AG09319 (cell line): ENCODE measurements at places on chromosomes 2 and 18.

- no peak for DNase-seq
Measured at GRCh38 chr2:102059151-102059550, 67.4 kb downstream of the IL1R2 start.

DNA sequence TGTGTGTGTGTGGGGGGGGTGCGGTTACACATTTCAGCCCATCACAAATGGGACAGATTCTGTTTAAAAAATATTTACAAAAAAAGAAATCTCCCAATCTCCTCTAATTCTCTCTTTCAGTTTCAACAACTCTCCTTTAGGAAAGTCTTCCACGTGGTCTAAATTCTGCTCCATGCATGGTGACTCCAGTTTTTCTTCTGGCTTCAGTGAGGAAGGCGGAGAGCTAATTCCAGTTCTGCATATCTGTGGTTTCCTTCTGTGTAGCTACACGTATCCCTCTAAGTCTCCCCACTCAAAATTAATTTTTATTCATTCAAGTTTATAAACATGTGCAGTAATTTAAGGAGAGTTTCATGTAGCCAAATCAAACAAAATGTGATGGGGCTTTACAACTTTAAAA, 111.6 kb downstream of the SLC4A3 start:
- DNase-seq = peak; percentile 67

- DNase-seq = no peak
Measured at GRCh38 chr18:44309185-44309584, 371.5 kb upstream of the SETBP1 start.

- DNase-seq = no peak
Measured at GRCh38 chr2:31535768-31536167, 45.0 kb downstream of the SRD5A2 start.

GRCh38 chr2:143909577-143910353, 610.2 kb downstream of the ZEB2 start:
- no peak for DNase-seq

DNA sequence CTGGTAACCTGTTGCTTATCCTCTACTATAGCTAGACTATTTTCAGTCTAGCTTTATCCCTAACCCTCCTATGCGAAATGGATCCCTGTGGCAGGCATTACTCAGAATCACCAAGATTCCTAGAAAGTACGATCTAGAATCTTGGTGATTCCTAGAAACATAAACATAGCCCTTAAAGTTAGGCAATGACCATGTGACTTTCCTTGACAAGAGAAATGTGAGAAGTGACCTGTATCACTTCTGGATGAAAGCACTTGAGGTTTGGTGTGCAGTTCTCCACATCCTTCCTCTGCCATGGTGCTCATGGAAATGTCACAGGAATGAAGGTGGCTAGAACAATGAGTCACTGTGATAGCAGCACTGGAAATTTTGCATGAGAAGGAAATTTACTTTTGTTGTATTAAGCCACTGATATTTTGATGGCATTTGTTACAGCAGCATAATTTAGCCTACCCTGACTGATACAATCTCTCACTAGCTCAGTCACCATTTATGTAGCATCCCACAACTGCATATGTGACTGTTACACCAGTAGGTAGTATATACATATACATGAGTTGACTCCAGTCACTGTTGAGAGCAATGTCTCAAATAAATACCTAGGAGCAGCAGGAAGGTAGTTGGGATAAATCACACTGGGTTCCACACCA, 68.3 kb upstream of the MAPRE2 start:
- no peak for DNase-seq

- DNase-seq = no peak
Measured at GRCh38 chr18:48022021-48022420, 91.6 kb upstream of the SMAD2 start.

DNA sequence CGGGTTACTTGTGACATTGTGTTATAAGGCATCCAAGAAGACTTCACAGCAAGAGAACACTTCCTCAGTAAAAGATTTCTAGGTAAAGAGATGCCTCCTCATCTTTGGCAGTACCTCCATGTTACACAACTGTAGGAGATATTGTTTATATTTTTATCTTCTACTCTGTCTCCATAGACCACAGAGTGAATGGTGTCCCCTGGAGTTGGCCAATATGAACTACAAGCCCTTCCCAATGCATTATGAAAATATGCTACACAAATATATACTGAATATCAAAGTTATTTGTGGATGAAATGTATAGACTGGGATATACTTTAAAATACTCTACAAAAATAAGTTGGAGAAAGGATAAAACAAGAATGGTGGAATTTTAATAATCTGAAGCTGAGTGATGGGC, 46.7 kb downstream of the MBOAT2 start:
- DNase-seq = no peak

GRCh38 chr2:109406301-109406700, 207.5 kb downstream of the SEPTIN10 start:
- DNase-seq = no peak

GRCh38 chr2:54149638-54150441, 34.4 kb downstream of the ACYP2 start:
- DNase-seq = peak; percentile 10

DNA sequence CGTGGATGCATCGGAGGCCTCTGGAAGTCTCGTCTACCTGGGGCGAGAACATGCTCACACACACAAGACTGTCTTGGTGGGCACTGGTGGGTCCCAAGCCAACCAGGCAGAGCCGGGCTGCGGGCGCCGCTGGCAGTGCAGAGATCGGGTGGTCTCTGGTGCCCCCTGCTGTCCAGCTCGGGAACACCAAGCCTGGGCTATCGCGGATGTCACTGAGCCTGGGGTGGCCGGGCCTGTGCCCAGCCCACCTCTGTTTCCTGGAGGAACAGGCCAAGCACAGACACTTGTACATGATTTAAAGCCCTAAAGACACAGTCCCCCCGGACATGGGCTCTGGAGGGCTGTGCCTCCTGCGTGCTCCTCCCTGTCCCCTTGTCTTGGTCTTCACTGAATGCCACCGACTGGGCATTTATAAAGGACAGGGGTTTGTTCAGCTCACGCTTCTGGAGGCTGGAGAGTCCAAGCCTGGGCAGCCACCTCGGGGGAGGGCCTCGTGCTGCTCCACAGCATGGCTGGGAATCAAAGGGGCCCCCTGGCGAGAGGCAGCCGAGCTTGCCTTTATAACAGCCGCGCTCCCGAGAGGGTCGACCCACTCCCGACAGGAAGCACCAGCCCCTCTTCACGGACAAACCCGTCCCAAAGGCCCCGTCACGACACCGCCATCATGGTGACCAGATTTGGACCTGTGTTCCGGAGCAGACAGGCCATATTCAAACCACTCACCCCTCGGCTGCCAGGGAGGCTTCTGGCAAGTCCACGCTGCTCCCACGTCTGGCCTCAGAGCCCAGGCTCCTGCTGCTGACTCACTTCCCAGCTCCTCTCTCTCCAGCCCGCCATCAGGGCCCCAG, 3.6 kb upstream of the OTOS start:
- no peak for DNase-seq

GRCh38 chr18:25819746-25820363, 270.6 kb downstream of the SS18 start:
- no peak for DNase-seq

DNA sequence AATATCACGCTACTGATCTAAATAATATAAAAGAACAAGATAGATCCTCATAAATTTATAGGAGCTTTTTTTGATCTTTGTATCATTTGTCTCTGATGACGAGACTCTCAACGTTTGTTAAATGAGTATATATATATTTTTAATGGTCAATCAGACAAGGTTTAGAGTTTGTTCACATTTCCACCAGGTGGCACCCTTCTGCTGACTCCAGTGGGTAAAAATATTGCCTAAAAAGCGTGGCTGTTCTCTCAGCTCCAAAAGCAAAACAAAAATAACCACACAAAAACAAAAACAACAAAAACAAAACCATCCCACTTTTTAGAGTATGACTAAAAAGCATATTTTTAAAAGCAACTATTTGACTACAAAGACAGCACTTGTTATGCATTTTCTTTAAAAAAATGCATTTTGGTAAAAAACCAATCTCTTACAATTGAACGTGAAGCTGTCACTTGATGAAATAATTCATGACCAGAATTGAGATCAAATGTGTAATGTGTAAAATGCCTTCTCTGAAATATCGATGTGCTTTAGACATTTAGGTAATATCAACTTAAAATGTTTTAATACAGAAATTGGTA, 723.2 kb downstream of the DPP10 start:
- no peak for DNase-seq

DNA sequence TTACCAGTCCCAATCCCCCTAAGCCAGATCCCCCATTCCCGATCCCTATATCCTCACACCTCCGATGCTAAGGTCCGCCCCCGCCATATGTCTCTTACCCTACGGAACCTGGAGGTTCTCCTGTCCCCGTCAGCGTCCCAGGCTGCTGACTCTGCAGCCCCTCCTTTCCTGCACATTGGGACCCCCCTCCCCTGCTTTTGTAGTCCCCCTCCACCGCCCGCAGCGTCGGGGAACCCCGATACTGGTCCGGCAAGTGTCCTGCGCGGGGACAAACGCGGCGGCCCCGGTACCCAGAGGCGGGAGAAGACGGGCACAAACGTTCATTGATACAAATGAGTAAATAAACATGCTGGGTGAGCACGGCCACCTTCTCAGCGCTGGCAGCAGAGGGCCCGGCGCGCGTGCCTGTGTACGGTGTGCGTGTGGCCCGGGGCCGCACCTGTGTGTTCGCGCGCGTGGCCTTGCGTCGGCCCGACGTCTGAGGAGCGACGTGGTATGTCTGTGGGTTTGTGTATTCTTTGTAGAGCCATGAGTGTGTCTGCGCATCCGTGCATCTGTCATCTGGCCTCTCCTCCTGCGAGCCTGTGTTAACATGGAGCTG, 2.0 kb upstream of the CYP26B1 start:
- no peak for DNase-seq

GRCh38 chr2:145975406-145975805, 1455.5 kb upstream of the ZEB2 start:
- DNase-seq = no peak

DNA sequence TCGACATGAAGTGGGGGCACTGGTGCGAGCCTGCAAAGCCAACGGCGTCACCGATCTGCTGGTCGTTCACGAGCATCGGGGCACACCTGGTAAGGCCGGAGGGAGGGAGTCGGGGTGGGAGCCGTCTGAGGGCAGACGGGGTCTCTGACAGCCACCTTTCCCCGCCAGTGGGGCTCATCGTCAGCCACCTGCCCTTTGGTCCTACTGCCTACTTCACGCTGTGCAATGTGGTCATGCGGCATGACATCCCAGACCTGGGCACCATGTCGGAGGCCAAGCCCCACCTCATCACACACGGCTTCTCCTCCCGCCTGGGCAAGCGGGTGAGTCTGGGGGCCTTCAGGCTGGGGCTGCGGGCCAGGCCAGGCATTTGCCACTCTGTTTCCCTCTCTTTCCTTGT, 2.9 kb downstream of the IMP4 start:
- DNase-seq = no peak

DNA sequence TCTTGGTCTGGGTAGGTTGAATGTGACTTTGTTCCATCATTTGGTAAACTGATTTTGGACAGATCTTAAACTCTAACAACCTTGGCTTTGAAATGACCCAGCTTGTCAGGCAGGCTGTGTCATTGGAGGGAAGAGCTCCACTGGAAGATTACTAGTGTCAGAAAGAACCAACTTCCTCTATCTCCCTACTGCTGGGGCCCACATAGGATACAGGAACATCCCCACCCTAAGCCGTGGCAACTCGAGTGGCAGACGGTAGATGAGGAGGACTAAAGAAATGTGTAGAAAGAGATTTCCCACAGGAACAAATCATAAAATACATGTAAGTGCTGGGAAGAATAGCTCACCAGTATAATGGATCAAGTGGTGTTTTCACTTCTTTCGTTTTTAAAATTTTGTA, 4.3 kb upstream of the G6PC2 start:
- DNase-seq = no peak

- no peak for DNase-seq
Measured at GRCh38 chr18:25282282-25282681, 69.7 kb downstream of the ZNF521 start.

- DNase-seq = no peak
Measured at GRCh38 chr2:37851828-37852584, 73.1 kb upstream of the RMDN2 start.

GRCh38 chr2:203803053-203803429, 64.5 kb upstream of the CTLA4 start:
- no peak for DNase-seq

GRCh38 chr18:49767111-49768050, 46.0 kb downstream of the ACAA2 start:
- no peak for DNase-seq

DNA sequence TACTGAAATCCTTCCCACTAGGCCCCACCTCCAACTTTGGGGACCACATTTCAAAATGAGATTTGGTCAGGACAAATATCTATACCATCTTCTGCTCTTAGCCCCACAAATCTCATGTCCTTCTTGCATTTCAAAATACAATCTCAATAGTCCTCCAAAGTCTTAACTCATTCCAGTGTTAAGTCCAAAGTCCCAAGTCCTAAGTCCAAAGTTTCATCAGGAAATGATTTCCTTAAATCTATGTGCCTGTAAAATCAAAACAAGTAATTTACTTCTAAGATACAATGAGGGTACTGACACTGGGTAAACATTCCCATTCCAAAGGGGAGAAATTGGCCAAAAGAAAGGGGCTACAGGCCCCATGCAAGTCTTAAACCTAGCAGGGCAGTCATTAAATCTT, 40.5 kb upstream of the TNP1 start:
- DNase-seq = no peak

- DNase-seq = no peak
Measured at GRCh38 chr2:172358691-172359556, 68.5 kb upstream of the ITGA6 start.

GRCh38 chr2:161844822-161845221, 220.6 kb downstream of the SLC4A10 start:
- no peak for DNase-seq
